Mesendoderm (in vitro differentiated cells): ENCODE measurements at places on chromosomes 7 and 10.

DNA sequence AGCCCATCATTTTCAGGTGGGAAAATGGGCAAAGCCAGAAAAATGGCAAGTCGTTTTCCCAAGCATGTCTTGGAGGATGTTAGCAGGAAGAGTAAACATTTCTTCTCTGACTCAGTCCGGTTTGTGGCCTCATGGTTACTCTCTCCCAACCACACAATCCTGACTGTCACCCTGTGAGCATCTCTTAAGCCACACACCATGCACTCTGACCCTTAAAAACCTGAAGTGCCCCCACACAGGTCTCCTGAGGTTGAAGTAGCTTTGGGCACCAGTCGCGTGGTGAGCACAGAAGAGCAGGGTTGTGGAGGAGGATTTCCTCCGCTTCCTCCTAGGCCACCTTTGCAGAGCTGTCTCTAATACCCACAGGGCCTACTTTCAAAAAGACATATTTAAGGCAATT is 387.3 kb upstream of the NPVF start:
- DNase-seq: no peak

GRCh38 chr10:28587970-28588290 is 55.0 kb downstream of the WAC start:
- peak; percentile 10 for DNase-seq

DNA sequence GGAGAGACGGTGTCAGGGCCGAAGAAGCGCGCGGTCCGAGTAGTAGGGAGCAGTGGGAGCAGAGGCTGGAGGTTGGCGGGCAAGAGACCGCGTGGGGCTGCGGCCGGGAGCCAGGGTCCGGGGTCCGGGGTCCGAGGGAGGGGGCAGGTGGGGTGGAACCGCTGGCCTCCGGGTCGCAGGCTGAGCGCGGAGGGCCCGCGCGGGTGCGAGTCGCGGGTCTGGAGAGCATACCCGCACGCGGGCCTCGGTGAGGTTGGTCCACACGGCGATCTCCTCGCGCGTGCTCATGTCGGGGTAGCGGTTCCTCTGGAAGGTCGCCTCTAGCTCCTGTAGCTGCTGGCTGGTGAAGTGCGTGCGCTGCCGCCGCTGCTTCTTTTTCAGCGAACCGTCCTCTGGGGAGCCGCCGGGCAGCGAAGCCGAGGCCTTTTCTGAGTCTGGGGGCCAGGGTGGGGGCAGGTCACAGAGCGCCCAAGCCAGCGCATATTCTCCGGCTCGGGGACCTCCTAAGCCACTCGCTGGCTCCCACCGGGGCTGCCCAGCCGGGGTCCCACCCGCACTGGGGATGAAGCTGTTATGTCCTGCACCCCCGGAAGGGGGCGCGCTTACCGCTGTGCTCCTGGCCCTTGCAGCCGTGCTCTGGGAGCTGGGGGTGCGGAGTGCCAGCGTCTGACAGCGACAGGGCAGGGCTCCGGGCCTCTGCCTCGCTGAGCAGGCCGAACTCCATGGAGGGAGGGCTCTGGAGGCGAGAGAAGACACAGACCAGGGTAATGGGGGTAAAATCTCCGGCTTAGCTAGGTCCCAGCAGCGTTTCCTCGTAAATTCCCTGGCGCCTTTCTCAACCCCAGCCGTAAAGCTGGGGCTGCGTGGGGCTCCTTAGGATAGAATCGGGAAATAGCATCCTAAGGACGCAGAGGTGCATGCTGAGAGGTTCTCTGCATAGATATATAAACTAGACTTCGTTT is 5.5 kb downstream of the ELOVL3 start:
- peak; percentile 70 for DNase-seq

DNA sequence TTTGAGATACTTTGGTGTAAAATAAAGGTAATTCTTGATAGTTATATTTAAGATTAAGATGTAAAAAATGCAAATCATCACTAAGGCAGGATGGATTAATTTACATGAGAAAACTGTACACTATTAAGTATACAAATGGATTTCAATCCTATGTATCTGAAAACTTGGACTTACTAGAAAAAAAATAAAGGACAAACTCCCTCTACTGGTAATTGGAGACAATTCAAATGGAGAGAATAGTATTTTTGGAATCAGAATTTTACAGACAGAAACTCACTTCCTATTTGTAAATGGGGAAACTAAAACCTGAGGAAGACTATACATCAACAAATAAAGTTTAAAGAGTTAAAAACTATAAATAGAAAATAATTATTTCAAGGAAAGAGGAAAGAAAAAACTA is 62.6 kb downstream of the CUL2 start:
- peak; percentile 22 for DNase-seq

DNA sequence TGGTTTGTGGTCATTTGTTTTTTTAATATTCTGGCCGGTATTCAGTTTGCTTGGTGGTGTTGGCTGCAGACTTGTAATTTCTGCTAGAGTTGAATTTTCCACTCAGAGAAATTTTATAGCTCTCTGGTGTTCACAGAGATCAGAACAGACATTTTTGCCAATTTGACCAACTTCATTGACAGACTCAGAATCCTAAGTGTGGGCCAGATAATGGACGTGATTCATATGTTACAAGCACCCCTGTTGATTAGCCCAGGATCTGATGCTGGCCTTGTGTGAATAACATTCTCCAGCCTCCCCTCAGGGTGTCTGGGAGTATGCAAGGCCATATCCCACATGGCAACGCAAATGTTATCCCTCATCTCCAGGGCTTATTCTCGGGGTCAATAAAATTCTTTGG is 283.8 kb downstream of the C7orf25 start:
- no peak for DNase-seq

DNA sequence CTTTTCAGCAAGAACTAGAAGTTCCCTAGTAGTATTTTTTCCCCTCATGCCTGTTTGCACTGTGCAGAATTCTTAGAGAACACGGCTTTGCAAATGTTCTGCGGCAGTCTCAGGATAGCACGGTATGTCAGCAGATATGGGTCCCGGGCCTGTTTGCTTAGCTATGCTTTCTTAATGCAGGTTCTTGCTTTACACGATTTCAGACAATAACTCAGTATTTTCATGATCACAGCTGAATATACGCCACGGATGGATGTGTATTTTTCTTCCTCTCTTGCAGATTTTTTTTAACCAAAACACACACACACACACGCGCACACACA is 137.3 kb downstream of the HECW1 start:
- no peak for DNase-seq

- DNase-seq: no peak
Measured at GRCh38 chr10:23338886-23339285, 5.7 kb downstream of the C10orf67 start.

- DNase-seq: no peak
Measured at GRCh38 chr10:113086282-113086681, 136.2 kb downstream of the TCF7L2 start.

DNA sequence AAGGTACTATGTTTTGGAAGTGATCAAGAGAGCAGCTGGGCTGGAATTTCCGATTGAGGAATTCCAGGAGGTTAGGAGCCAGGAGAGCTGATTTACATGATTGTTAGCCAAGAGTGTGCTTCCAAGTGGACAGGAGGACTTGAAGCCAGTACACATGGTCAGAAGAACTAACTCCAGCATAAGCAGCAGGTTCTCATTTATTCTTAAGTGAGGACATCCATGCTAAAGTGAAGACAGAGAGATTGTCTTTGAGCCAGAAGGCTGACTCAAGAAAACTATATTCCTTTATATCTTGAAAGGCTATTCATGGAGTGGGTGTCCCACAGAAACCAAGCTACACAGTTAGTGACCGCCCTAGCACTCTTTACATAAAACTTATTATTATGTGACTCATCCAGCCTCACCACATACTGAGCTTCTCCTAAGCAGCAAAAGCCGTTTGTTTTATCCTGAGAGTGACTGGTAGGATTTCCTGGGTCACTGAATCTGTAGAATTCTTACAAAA is 56.7 kb upstream of the SEMA3A start:
- DNase-seq: peak; percentile 32

DNA sequence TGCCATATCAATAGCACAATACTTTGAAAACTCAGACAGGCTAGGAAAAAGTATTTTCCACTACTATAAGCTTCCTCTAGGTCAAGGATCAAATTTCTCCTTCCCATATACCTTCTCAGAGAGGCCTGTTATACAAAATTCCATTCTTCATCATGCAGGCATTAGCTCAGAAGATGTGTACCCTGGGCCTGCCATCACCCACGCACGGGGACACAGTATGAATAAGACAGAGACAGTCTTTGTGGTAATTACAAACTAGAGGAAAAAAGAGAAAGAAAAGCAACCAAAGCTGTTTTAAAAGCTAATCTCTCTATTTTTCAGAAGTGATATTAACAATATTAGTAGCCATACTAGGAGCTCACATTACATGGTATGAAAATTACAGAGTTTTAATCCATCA is 236.8 kb upstream of the AOAH start:
- DNase-seq: no peak

- peak; percentile 11 for DNase-seq
Measured at GRCh38 chr7:89401099-89401498, 605.6 kb upstream of the TEX47 start.

GRCh38 chr10:109959259-109960145 is 36.2 kb upstream of the XPNPEP1 start:
- DNase-seq: no peak

- DNase-seq: no peak
Measured at GRCh38 chr10:75505293-75505692, 73.9 kb downstream of the LRMDA start.

GRCh38 chr7:14242175-14242574 is 252.7 kb upstream of the ETV1 start:
- peak; percentile 0 for DNase-seq

DNA sequence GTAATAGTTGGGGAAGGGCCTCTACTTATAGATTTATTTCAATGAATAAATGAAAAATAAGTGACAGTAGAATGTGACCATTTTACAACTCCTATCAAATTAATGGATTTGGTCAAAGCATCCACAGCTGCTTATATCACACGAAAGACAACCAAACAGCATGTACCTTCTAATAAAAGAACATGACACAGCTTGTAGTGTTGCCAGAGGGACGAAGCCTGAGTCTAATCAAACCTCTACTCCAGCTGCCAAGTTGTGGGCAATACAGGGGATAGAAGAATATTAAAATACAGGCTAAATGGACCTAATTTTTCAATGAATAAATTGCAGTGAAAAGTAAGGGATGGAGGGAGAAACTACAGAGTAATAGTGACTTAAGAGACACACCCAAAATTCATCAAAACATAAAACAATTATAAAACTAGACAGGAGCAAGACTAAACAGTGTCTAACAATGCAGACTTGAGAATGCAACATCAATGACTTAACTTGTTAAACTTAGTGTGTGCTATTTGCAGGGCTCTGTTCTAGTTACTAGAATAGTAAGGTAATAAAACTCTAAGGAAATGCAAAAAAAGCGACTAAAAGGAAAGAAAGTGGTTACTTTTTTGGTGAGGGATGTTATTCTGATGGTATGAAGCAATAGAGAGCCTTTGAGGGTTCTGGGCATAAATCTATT is 853.8 kb downstream of the GRM8 start:
- DNase-seq: no peak

- no peak for DNase-seq
Measured at GRCh38 chr7:151921451-151921850, 34.8 kb upstream of the GALNTL5 start.

DNA sequence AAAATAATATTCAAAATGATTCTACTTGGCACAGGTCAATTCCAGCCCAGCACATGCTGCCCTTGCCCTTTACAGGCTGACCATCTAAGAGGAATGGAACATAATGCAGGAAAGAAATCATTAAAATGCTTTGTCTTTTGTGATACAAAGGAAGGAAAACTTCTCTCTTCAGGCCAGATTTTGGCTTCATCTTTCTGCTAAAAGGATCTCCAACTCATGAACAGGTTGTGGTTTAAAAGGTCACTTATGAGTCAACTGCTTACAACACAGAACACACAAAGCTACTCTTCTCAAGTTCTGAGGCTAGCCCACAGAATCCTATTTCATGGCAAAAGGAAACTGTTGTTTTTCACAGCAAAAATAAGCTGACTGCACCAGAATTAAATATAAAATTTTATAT is 197.1 kb downstream of the DOCK4 start:
- no peak for DNase-seq

DNA sequence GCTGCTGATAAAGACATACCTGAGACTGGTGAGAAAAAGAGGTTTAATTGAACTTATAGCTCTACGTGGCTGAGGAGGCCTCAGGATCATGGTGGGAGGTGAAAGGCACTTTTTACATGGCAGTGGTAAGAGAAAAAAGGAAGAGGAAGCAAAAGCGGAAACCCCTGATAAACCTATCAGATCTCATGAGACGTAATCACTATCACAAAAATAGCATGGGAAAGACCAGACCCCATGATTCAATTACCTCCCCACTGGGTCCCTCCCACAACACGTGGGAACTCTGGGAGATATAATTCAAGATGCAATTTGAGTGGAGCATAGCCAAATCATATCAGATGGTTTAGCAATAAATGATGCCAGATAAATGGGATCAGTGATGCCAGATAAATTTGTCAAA is 892.0 kb upstream of the CELF2 start:
- no peak for DNase-seq

DNA sequence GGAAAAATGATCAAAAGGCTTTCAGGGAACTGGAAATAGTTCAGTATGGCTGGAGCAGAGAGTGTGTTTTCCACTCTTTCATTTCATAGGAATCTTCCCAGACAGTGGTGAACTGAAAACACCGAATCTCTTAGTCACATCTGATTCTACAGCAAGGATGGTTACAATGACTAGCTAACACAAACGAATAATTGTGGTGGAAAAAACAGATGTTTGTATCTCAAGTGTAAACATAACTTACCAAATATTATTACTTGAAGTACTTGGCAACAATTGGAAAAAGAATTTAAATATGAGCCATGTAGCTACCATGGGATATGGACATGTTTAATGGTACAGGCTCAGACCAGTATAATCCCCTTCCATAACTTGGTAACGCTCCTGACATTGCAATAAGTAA is 21.1 kb upstream of the BPGM start:
- no peak for DNase-seq

- no peak for DNase-seq
Measured at GRCh38 chr7:139771001-139771956, 6.5 kb downstream of the HIPK2 start.

DNA sequence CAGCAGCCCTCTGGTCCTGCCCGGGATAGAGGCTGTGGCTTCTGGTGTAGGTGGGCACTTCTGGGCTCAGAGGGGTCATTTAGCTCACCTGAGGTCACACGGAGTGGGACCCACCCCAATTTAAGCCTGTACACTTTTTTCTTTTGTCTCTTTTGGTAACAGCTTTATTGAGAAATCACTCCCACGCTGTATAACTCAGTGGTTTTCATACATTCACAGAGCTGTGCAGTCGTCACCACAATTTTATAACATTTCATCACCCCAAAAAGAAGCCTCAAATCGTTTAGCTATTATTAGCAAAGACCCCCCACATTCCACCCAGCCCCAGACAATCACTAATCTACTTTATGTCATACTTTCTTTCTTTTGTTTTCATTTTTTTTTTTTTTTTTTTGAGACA is 62.3 kb downstream of the LHPP start:
- no peak for DNase-seq

DNA sequence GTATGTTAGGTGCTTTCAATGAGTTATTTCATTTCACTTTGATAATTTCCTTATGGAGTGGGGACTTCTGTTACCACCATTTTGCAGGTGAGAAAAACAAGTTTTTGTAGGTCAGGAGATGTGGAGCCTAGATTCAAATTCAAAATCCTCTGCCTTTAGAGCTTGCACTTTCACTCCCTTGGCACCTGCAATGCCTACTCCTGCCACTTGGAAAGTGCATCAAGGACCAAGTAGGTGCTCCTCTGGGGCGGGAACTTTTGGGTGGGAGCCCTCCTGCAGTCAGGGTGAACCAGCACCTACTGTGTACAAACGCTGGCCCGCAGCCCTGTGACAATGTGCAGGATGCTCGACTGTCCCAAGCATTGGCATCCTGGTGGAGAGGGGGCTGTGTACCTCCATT is 199.0 kb downstream of the EMX2 start:
- DNase-seq: no peak
